ENCODE measurements at places on chromosomes 4 and X.

- DNase-seq, result no peak
Measured at GRCh38 chrX:43269201-43269600, 386.9 kb upstream of the MAOA start.

GRCh38 chrX:38726612-38727011, 74.6 kb upstream of the MID1IP1 start:
- DNase-seq, result no peak

- DNase-seq, result no peak
Measured at GRCh38 chr4:84852081-84852480, 114.4 kb downstream of the WDFY3 start.

DNA sequence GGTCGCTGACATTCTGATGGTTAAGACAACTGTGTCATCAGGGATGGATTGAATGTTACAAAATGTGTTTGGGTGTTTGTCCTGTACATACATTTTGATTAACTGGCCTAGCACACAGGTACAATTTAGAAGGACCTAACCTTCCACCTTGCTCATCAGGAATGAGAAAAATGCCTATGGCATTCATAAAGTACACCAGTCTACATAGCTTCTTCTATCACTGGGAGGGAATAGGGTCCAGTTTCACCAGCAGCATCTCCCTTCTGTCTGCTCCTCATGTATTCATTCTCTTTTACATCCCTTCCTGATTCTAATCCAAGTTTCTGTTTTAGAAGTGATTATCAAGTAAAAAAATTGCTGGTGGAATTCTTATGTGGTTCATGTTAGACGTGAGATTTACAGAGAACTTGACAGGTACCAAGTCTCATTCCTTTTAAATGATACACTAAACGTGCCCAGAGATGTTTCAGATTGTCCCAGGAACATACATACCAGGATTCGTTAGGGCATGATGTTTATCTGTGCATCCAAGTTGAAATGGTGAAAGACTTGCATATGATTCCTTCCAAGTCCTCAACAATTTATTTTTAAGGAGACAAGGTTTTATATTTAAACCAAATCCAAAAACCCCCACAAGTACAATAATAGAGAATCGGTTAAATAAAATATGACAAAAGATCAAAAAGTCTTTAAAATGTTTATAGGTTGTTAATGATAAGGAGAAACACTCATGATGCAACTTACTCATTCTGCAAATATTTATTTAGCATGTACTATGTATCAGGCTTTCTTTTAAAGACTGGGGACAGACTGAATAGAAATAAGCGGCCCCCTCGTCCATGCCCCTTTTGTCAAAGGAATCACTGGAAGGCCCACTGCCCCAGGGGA, 359.1 kb downstream of the ZNF674 start:
- no peak for DNase-seq

DNA sequence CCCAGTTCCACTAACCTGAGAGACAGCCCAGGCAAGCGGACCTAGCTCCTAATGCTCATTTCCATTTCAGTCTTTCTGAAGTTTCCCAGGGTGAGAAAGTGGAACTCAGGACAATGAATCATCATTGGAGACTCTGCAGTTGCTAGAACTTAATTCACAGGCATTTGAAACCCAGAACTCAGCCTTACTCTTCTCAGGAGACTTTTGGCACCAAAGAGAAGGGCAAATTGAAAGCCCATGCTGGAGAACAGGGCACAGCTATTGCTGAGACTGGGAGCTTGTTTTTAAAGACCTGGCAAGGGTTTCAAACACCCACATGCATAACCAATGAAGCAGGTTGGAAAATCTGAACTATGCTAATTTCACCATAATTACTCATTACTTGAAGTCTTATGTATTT, 36.0 kb downstream of the BST1 start:
- DNase-seq, result no peak

GRCh38 chrX:142002471-142002870, 98.8 kb downstream of the MAGEC1 start:
- no peak for DNase-seq

DNA sequence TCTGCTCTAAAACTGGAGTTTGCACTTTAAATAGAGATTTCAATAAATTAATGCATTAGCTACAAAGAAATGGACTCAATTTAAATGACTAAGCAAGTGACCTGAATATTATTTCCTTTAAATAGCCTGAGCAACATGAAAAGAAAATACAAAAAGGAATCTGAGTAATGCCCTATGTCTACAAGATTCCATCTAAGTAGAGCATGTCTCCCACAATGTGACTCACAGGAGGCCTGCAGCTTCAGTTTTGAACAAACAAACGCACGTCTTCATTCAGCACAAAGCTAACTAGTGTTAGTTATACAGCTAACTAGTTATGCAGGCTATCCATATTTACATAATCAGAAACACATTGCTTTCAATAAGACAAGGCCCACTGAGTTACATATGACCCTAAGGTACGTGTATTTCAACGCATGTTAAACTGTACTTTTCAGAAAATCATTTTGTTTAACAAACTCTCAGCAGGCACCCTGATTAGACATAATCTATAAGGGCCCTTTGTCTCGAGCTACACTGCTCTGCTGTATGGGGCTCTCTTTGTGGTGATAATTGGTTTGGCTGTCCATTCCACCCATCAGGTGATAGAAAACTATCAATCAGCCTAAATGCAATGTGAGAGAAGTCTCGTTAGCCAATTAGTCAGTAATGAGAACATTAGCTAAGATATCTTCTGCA, 116.5 kb downstream of the MAML3 start:
- no peak for DNase-seq

DNA sequence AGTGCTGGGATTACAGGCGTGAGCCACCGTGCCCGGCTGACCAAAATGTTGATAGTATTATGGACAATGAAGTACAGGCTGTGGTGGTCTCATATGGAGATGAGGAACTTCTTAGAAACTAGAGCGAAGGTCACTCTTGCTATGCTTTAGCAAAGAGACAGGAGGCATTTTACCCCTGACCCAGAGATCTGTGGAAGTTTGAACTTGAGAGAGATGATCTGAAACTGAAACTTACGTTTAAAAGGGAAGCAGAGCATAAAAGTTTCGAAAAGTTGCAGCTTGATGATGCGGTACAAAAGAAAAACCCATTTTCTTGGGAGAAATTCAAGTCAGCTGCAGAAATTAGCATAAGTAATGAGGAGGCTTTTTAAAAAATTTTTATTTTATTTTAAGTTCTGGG, 8.5 kb upstream of the CTAG2 start:
- no peak for DNase-seq

DNA sequence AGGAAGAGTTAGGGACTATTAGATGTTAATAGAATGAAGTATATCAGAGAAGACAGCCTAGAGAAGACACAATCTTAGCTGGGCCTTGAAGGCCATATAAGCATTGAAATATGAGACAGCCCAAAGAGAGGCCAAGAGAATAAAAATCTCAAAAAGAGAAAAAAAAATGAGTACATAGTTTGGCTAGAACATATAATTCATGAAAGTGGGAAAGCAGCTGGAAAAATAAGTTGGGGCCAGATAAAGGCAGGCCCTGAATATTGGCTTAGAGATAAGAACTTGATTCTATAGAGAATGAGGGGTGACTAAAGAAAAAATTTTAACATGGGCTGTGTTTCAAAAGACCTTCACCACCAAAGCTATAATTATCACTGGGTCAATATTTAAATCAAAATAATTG, 7.4 kb upstream of the UTP3 start:
- no peak for DNase-seq

- no peak for DNase-seq
Measured at GRCh38 chr4:84403656-84404055, 95.4 kb downstream of the NKX6-1 start.

- peak; percentile 74 for DNase-seq
Measured at GRCh38 chr4:47278631-47279030, 184.9 kb downstream of the COMMD8 start.

- no peak for DNase-seq
Measured at GRCh38 chrX:126339928-126340327, 173.8 kb upstream of the DCAF12L2 start.

- DNase-seq, result no peak
Measured at GRCh38 chr4:113952452-113953029, 26.9 kb downstream of the ARSJ start.

- peak; percentile 59 for DNase-seq
Measured at GRCh38 chr4:4735136-4735750, 124.2 kb upstream of the MSX1 start.

DNA sequence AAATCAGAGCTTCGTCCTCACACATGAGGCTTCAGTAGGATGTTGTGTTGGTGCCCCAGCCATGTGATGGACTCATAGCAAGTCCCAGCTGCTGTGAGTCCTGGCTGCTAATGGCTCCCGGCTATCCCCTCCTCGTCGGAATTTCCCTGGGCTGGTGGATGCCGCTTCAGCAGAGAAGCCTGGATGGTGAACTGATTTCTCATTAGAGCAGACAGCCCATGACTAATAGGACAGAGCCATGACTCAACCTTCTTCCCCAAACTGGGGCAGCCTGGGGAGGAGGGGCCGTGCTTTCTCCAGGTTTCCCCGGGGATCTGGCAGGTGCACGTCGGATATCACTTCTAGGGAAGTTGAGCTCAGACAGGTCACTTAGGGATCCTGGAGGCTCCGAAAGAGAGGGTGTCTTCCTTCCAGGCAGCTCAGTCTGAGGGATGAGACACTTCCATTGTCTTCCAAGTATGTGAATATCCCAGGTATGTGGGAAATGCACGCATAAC, 112.7 kb downstream of the ASMT start:
- DNase-seq, result no peak

- DNase-seq, result no peak
Measured at GRCh38 chr4:86685401-86685800, 91.3 kb downstream of the PTPN13 start.

DNA sequence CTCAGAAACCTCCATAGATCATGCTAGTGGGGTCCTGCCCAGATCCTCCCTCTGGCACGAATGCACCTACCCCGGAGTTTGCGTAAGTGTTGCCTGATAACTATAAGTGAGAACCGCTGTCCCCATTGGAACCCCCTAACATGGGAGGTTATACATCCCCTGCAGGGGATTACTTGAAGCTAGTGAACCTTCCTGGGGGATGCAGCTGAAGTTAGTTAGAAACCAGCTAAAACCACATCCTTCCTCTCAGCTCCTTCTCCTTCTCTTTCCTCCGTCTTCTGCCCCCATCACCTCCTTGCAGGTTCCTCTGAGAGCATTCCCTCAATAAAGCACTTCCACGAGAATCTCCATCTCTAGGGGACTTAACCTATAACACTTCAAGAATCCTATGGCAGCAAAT, 95.0 kb downstream of the ZNF827 start:
- no peak for DNase-seq

GRCh38 chr4:116636917-116637316, 448.5 kb downstream of the TRAM1L1 start:
- DNase-seq, result no peak

- DNase-seq, result no peak
Measured at GRCh38 chr4:180528003-180528402, 1715.2 kb upstream of the TENM3 start.

Measured in NCI-H524 treated with DMSO at 0.1 percent for 48 hours (cell line).